ENCODE measurements at places on chromosomes 16 and 17. TPM values are rescaled to one million over a fixed set of nuclear protein-coding genes. Genes with fewer than 3 reads are reported as not detected.
A peak's percentile ranks its signal among the peaks of the same experiment; 100 is the strongest.

DNA sequence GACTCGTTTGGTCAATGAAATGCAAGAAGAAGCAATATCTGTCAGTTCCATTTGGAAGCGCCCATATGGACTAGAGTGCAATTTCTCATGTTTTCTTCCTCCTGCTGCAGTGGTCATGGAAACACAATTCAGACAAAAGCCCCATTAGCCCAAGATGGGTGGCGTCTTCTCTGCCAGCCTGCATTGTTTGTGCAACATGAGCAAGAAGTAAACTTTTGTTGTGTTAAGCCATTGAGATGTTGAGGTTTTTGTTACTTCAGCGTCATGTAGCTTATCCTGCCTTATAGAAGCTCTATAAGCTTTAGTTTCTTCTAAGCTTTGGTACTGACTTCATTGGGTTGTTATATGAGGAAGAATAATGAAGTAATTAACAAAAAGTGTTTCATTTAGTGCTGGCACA, 137.4 kb downstream of the NPIPB5 start:
- H3K36me3 ChIP-seq: no peaks in the 10 kb centered on the region
- no peaks in the 10 kb centered on the region for H3K4me1 ChIP-seq
- H3K4me3 ChIP-seq: no peak overlapping the region
- H3K27ac ChIP-seq: no peak overlapping the region
- no peak for DNase-seq

- no peaks in the 10 kb centered on the region for H3K27me3 ChIP-seq
- H3K4me1 ChIP-seq: peaks cover 8% of the 10 kb centered on the region
- DNase-seq: peak; percentile 18
- no peak overlapping the region for H3K27ac ChIP-seq
- H3K36me3 ChIP-seq: no peaks in the 10 kb centered on the region
Observed at GRCh38 chr16:68445458-68445857, 2.9 kb downstream of the SMPD3 start.

DNA sequence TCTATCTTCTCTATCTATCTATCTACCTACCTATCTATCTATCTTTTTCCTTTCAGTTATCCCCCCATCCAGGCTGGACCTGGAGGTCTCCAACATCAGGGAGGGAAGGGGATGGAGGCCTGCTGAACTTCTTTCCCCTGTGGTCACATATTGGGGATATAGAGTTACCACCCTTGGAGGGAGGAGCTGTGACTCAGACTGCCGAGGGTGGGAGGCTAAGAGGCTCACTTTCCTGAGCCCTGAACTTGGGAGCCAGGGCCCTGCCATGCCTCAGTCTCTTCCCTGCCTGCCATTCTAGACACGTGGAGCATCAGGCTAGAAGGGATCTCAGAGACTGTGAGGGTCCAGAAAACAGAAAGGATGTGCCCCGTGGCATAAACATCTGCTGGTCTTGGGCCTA, 8.4 kb downstream of the LRRC3C start:
- no peaks in the 10 kb centered on the region for H3K36me3 ChIP-seq
- no peak overlapping the region for H3K27ac ChIP-seq
- H3K27me3 ChIP-seq: no peaks in the 10 kb centered on the region
- no peak for DNase-seq
- H3K4me3 ChIP-seq: no peak overlapping the region

GRCh38 chr17:57511475-57512123, 233.5 kb downstream of the CCDC182 start:
- H3K36me3 ChIP-seq: no peaks in the 10 kb centered on the region
- H3K27me3 ChIP-seq: no peaks in the 10 kb centered on the region
- no peak overlapping the region for H3K27ac ChIP-seq
- no peaks in the 10 kb centered on the region for H3K4me1 ChIP-seq

DNA sequence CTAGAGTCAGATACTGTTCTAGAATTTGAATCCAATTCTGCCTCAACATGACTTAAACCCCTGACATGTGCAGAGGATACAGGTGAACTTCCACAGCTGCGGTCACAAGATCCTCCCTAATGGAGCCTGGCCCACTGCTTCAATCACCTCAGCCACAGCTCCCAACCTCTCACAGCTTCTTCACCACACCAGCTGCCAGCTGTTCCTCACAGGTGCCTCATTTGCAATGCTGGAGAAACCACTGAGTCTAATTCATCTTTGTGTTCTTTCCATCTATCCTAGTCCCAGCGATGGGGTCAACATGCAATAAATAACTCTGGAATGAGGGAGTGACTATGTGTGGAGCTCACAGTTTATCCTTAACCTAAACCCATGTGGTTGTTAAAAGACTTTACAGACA, 72.0 kb upstream of the MAF start:
- H3K4me1 ChIP-seq: no peaks in the 10 kb centered on the region
- H3K27me3 ChIP-seq: no peaks in the 10 kb centered on the region
- H3K36me3 ChIP-seq: no peaks in the 10 kb centered on the region
- no peak overlapping the region for H3K4me3 ChIP-seq
- no peak for DNase-seq

DNA sequence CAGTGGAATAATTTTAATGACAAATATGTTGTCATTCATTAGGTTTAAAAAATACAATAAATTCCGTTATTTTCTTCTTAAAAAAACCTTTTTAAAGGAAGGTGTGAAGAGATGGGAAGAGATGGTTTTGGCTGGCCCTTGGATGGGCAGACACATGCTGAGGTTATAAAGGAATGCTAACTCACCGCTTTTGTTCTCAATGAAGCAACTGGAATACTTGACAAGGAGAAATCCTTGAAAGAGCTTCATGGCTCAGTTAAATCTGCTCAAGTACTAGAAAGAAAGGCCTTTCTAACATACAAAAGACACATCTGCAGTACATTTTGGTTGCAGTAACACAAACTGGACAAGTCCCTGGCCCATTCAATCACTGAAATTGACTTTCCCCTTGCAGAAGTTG, 158.3 kb upstream of the KCNJ16 start:
- no peaks in the 10 kb centered on the region for H3K36me3 ChIP-seq
- H3K4me3 ChIP-seq: no peak overlapping the region
- no peak for DNase-seq

DNA sequence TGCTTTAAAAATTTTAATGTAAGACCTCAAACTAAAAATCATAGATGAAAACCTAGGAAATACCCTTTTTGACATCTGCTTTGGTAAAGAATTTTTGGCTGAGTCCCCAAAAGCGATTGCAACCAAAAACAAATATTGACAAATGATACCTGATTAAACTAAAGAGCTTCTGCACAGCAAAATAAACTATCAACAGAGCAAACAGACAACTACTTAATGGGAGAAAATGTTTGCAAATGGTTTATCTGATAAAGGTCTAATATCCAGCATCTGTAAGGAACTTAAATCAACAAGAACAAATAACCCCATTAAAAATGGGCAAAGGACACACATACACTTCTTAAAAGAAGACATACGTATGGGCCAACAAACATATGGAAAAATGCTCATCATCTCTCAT, 242.5 kb downstream of the BCAS3 start:
- H3K36me3 ChIP-seq: no peaks in the 10 kb centered on the region
- H3K27ac ChIP-seq: no peak overlapping the region
- no peaks in the 10 kb centered on the region for H3K4me1 ChIP-seq
- DNase-seq: no peak
- H3K4me3 ChIP-seq: no peak overlapping the region
- no peaks in the 10 kb centered on the region for H3K27me3 ChIP-seq

The NPB gene
- total RNA-seq: 0.33 TPM

The CTF1 gene
- 7.5 TPM for total RNA-seq

DNA sequence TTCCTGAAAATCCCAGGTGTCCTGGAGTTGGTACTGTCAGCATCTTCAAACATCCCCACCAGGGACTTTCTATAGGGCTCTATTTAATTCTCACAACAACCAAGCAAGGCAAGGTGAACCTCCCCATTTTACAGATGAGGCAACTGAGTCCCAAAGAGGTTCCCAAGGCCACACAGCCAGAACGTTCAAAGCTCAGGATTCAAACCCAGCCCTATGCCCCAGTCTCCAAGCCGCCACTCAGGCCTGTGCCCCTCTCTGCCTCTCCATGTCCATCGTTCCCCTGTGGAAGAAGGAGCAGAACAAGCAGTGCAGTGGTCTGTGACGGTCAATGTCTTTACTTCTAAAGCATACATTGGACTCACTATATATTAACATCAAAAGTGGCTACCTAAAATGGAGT, 6.1 kb downstream of the ZNF319 start:
- H3K36me3 ChIP-seq: peaks cover 10% of the 10 kb centered on the region
- no peak for DNase-seq
- H3K4me1 ChIP-seq: peaks cover 86% of the 10 kb centered on the region
- H3K27me3 ChIP-seq: no peaks in the 10 kb centered on the region
- no peak overlapping the region for H3K4me3 ChIP-seq

The SMIM36 gene
- not detected for total RNA-seq

DNA sequence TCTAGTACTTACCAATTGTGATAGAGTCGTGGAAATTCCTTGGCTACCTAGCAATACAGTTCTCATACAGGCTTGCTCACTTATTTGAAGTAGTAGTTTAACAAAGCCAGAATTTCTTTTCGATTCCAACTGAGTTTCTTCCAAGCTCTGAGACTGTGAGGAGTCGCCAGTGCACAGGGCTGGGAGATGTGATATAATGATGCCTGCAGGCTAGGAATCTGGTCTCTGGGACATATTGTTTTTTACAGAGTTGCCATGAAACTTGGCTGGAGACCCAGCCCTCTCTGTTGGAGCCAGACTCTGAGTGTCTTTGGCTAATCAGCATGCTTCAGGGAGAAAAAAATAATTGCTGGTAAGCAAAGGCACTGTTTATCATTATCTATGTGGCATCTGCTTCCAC, 698.8 kb upstream of the GOT2 start:
- H3K27me3 ChIP-seq: no peaks in the 10 kb centered on the region
- H3K27ac ChIP-seq: no peak overlapping the region
- H3K36me3 ChIP-seq: no peaks in the 10 kb centered on the region
- H3K4me1 ChIP-seq: no peaks in the 10 kb centered on the region
- DNase-seq: no peak
- no peak overlapping the region for H3K4me3 ChIP-seq

GRCh38 chr17:11779892-11780291, 181.6 kb downstream of the DNAH9 start:
- no peaks in the 10 kb centered on the region for H3K36me3 ChIP-seq
- H3K27ac ChIP-seq: no peak overlapping the region
- no peaks in the 10 kb centered on the region for H3K27me3 ChIP-seq
- no peak for DNase-seq
- H3K4me1 ChIP-seq: no peaks in the 10 kb centered on the region

GRCh38 chr17:79417476-79417988, 193.3 kb downstream of the RBFOX3 start:
- no peaks in the 10 kb centered on the region for H3K4me1 ChIP-seq
- H3K27ac ChIP-seq: no peak overlapping the region
- H3K36me3 ChIP-seq: no peaks in the 10 kb centered on the region
- H3K27me3 ChIP-seq: no peaks in the 10 kb centered on the region
- no peak for DNase-seq

- no peak overlapping the region for H3K27ac ChIP-seq
- no peak overlapping the region for H3K4me3 ChIP-seq
- peaks cover 15% of the 10 kb centered on the region for H3K4me1 ChIP-seq
- H3K27me3 ChIP-seq: no peaks in the 10 kb centered on the region
Observed at GRCh38 chr17:37694734-37695133, 50.1 kb downstream of the HNF1B start.

DNA sequence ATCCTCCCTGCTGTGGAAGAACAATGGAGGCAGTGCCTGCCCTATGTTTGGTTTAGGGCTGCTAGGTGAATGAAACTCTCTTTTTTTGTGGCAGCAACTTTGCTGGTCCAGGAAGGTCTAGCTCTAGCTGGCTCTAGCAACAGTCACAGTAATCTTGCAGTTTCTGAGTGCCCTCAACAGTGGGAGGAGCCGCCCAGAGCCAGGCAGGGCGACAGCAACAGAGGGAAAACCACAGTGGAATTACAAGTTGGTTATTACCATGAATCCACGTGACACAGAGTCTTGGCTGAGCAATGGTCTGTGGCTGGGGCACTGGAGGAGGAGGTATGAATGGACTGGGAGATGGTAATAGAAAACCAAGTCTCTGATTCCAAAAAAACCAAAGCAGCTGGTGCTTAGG, 10.3 kb downstream of the HSPB9 start:
- peaks cover 49% of the 10 kb centered on the region for H3K4me1 ChIP-seq
- DNase-seq: peak; percentile 94
- H3K27ac ChIP-seq: peak overlapping the region; percentile 86
- no peak overlapping the region for H3K4me3 ChIP-seq
- peaks cover 24% of the 10 kb centered on the region for H3K36me3 ChIP-seq

DNA sequence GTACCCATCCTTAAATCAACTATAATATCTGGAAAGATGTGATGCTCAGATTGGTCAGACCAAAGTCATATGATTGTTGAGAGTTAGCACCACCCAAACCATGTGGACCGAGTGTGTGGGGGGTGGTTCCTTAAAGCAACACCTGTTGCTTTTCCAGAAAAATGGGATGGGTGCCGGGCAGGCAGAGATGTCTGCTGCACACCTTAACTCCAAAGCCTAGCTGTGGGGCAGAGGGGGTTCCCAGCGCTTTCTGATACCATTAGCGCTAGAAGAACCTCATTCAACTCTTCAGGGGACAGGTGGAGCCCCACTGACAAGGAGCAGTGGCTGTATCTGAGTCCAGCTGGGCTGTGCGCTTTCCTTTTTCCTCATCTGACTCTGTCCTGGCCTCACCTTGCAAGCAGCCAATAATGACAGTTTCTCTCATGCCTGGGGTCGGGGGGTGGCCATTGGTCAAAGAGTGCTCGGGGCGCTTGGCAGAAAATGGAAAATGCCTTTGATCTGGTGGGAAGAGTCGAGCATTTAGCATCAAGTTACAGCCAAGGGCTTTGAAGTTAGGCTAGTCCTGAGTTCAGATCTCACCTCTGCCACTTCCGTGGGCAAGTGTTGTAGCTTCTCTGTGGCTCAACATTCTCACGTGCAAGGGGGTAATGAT, 82.6 kb downstream of the IRX3 start:
- no peak for DNase-seq
- H3K27ac ChIP-seq: no peak overlapping the region
- no peaks in the 10 kb centered on the region for H3K27me3 ChIP-seq
- H3K36me3 ChIP-seq: no peaks in the 10 kb centered on the region
- H3K4me3 ChIP-seq: no peak overlapping the region

The HERPUD1 gene
- total RNA-seq: 212 TPM

GRCh38 chr16:57118461-57119084, 26.2 kb downstream of the CPNE2 start:
- H3K4me1 ChIP-seq: peaks cover 4% of the 10 kb centered on the region
- H3K4me3 ChIP-seq: no peak overlapping the region
- no peaks in the 10 kb centered on the region for H3K36me3 ChIP-seq
- H3K27ac ChIP-seq: no peak overlapping the region

The ANKRD13B gene
- 1.6 TPM for total RNA-seq

Measured in thyroid gland (tissue), 4 donors.